Activated CD4-positive, CD25-positive, alpha-beta regulatory T cell treated with anti-CD3 and anti-CD28 coated beads, Interleukin-2, amount 50 U/mL, for 16 hours (primary cell): ENCODE measurements at places on chromosomes 4 and X.

- DNase-seq: no peak
Observed at GRCh38 chrX:24248042-24248441, 65.8 kb downstream of the SUPT20HL2 start.

DNA sequence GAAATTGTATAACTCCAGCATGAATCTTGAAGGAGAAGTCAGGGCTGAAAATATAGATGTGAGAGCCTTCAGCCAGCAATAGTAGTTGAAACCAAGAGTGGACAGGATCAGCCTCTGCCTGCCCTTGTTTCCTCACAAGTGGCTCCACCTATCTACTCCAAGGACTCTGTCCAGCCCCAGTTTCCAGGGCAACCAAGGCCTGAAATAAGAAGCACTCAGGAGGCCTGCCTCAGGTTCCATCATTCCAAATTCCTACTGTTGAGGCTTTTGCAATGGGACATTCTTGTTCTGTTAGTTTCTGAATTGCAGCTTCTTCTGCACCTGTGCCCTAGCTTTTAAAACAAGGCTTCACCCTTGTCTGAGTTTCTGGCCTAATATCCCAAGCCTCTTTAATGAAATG lies 41.6 kb downstream of the TRPC5OS start:
- no peak for DNase-seq

DNA sequence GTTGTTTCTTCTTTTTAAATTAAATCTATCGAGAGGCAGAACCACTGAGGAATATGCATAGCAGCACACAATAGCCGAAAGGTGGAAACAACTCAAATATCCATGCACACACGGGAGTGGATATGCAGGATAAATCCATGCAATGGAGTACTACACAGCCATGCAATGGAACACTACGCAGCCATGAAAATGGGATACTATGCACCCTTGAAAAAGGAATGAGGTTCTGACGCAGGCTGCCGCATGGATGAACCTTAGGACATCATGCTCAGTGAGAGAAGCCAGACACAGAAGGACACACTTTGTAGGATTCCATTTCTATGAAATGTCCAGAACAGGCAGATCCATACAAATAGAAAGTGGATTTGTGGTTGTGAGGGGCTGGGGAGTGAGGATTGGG lies 18.4 kb upstream of the P2RY8 start:
- DNase-seq: no peak

DNA sequence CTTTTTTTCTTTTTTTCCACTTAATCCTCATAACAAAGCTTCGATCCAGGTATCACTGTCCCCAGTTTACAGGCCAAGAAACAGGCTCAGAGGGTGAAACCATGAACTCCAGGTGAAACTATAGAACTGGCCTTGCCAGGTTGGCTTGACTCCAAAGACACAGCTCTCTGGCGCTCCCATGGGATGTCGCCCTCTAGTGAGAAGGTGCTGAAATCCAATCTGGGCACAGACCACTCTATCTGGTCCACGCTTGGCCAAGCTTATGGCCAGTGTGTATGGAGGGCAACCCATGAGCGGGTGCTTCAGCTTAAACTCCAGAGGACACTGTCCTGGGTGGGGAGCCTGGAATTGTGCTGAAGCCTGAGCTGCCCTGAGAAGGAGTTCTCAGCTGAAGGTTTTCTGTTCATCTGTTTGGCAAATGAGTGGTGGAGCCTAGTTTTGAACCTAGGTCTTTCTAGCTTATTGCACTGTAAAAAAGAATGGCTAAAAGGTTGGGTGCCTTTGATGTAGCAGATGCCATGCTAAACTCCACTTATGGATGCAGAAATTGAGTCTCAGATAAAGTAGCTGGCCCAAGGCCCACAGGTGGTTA lies 70.5 kb downstream of the SEL1L3 start:
- DNase-seq: no peak
